Large intestine (tissue), 12 donors: ENCODE measurements at places on chromosomes 16 and 17. TPM values are rescaled to one million over a fixed set of nuclear protein-coding genes. Genes with fewer than 3 reads are reported as not detected.

- peak; percentile 24 for DNase-seq
Observed at GRCh38 chr16:69106491-69107315, 1.2 kb downstream of the HAS3 start.

The GPR142 gene
- polyA plus RNA-seq: 0.97 TPM

DNA sequence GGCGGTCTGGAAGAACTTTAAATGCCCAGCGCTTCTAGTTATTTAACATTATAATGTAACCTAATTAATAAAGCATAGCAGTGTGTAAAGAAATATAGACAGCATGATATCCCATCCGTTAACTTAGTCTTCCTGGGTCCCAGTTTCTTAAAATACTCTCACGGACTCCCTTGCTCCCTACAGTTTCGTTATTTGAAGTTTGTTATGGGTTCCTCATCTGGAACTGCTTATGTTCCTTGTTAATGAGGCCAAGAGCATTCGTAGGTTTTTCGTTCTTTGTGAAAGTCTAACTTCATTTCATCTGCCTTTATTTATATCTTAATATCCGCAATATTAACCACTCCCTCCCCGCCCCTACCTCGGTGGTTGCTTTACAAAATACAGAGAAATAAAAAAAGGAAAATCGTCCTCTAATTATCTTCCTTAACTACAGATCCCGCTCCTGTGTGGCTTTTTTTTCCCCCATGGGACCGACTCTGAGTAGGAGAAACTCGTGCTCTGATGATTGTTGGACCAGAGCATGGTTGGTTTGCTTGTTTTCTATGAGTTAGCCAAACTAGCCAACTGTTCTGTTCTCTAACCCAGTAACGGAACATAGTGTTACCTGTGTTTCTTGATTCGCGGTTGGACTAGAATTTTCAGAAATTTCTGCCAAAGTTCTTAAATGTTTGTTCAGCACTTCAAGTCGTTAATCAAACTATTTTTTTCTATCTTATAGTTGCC, 863 bp downstream of the ADPRM start:
- peak; percentile 40 for DNase-seq

GRCh38 chr16:72162105-72162692, 9.8 kb downstream of the PMFBP1 start:
- no peak for DNase-seq

The GINS2 gene
- polyA plus RNA-seq: 10.2 TPM

- no peak for DNase-seq
Observed at GRCh38 chr16:2468725-2469398, 2.2 kb upstream of the NTN3 start.

The TEX14 gene
- polyA plus RNA-seq: 0.33 TPM

DNA sequence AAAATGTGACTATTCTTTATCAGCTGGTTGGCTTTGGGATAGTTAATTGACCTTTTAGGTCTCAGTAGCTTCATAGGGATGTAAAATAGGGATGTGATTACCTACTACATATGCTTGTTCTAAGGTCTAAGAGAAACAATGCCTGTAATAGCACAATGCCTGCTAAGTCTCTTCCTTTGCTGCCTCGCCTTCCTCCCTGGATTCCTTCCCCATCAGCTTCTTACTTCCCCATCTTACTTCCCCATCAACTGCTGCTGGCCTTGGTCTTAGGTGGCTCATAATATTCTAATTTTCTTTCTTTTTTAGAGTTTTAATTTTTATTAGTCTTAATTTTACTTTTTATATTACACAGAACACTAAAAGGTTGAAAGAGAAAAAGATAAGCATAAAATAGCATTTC, 59.2 kb upstream of the GOT2 start:
- DNase-seq: no peak

DNA sequence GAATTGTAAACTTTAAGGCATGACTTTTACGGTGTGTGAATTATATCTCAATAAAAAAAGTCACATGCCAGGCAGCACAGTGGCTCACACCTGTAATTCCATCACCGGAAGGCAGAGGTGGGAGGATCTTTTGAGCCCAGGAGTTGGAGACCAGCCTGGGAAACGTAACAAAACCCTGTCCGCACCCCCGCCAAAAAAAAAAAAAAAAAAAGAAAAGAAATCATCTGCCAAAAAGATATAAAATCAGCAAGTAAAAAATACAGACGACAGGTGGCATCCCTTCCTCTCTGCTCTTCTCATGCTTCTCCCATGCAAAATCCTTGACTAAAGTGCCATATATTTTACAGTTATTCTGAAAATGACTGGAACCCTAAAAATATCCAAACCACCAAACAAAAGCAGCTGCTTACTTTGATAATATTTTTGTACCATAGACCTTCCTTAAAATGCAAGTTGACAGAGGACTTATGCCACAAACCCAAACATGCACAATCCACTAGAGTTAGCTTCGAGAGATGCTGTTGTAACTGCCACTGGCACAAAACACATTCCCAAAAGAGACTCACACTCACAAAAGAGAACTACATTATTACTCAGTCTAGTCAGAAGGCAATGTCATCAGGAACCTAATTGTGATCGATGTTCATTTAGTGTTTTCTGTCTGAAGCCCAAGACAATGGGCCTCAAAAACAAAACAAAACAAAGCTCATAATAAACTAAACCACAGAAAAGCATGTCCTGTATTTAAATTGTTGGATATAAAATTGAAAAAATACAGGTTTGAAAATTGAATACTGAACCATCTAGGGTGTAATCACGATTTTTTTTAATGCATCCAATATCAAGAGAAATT, 2.4 kb downstream of the CRLF3 start:
- DNase-seq: no peak

The MPP2 gene
- polyA plus RNA-seq: 3.4 TPM

DNA sequence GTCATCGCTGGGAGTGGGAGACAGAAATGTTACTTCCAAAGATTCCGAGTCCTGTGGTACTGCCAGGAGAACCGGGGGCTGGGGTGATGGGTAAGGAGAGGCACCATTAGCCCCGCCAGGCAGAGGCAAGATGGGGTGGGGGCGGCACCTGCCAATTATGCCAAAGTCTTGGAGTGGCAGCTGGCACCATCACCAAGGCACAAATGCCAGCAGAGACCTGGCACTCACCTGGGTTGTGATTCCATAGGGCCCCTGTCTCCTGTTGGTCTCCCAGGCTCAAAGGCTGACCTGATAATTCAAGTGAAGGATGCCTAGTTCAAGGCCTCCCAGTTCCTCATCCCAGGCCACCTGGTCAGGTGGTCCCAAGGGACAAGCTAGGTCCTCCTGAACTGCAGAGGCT, 7.6 kb downstream of the NXPH3 start:
- no peak for DNase-seq

The RNF227 gene
- polyA plus RNA-seq: 3.7 TPM

The SLC12A3 gene
- polyA plus RNA-seq: 0.21 TPM

GRCh38 chr17:81097943-81098308, 63.0 kb downstream of the BAIAP2 start:
- no peak for DNase-seq

DNA sequence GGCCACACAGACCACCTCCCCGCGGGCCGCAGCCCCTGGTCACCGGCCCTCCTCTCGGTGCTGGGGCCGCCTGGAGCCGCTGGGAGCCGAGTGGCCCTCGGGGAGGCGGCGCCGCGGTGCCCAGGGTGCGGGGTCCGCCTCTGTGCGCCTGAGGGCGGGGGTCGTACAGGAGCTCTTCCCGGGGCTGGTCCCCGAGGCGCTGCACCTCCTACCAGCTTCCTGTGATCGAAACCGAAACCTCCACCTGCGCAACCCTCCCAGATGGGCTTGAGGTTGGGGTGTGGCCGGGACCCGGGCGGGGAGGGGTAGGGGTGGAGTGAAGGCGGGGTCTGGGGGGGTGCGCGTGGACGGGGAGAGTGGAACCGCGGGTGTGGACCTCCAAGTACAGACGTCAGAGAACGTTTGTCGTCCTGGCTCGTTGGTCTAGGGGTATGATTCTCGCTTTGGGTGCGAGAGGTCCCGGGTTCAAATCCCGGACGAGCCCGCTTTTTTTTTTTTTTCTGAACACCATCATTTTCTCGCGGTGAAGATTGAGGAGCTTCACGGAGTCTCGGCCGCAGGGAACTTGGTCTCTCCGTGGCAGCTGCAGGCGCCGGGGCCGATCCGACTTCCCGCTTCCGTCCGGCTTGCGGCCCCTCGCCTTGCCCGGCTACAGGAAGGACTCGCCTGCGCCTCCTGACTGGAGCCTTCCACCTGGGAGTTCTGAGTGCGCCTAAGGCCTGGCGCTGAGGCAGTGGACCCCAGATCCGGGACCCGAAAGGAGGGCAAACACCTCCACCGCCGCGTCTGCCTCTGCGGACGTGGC, 23.9 kb downstream of the ZNF213 start:
- DNase-seq: peak; percentile 90

The KRT32 gene
- not detected for polyA plus RNA-seq

DNA sequence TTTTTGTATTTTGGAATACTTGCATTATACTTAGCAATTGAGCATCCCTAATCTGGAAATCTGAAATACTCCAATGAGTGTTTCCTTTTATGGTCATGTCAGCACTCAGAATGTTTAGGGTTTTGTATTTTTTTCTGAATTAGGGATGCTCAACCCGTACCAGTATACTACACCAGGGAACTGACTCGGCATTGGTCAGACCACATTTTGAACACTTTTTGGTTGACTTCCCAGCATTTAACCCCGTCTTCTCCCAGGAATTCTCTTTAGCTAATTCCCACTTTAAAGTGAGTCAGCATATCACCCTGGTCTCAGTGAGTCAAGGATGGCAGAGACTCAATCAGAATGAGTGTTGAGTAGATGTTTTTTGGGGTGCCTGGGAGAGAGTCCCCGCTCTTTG, 177.9 kb downstream of the SPECC1 start:
- DNase-seq: no peak

- no peak for DNase-seq
Observed at GRCh38 chr16:87180069-87180468, 137.1 kb downstream of the C16orf95 start.

- DNase-seq: peak; percentile 88
Observed at GRCh38 chr17:42531455-42532354, 4.3 kb upstream of the NAGLU start.

- no peak for DNase-seq
Observed at GRCh38 chr16:81752225-81752875, 26.7 kb upstream of the PLCG2 start.

DNA sequence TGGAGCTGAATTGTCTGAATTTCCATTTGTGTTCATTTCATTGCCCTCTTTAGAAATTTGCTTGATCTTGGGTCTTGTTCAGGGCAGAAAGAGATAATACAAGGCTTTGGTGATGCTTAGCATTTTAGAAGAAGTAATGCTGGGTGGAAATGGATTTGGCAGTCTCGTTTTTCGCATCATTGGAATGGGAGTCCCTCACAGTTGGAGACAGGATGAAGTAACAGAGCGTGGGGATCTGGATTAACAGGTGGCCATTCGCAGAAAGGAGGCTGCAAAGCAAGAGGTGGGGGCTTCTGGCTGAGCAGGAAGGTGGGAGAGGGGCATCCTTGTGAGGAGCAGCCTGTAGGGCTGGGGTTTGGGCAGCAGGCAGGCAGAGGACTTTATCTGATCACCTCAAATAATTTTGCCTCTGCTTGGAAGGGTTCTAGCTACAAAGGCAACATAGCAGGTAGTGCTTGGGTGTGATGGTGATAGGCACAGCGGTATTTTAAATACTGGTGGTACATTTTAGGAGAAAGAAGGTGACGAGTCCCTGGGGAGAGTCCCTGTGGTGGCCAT, 17.0 kb downstream of the KSR1 start:
- no peak for DNase-seq

GRCh38 chr17:28711723-28712031, at the start of gene PROCA1:
PROCA1 (minus strand) TSS chr17:28711888; CDS start chr17:28711660, 228 bp downstream.
- no peak for DNase-seq

- no peak for DNase-seq
Observed at GRCh38 chr16:25478476-25478875, 213.3 kb upstream of the HS3ST4 start.

The KAT7 gene
- 31.6 TPM for polyA plus RNA-seq

- DNase-seq: no peak
Observed at GRCh38 chr16:89174877-89175276, 3.3 kb downstream of the CDH15 start.

DNA sequence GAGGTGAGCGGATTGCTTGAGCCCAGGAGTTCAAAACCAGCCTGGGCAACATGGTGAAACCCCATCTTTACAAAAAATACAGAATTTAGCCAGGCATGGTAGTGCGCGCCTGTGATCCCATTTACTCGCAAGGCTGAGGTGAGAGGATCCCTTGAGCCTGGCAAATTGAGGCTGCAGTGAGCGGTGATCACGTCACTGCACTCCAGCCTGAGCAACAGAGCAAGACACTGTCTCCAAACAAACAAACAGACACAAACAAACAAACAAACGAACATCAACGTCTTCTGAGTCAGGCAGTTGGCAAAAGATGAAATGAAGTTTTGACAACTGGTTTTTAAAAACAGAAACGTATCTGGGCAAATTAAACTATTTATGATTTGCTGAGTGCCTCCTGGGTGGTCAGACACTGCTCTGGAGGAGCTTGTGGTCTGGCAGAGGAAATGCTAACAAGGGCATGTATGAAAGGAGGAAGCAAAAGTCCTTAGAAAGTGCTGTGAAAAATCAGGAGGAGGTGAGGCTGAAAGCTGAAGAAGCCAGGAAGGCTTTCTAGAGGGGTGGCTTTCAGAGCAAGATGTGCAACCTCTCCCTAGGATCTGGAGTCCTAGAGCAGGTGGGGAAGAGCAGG, 10.2 kb upstream of the KRT20 start:
- DNase-seq: no peak

The RARA gene
- 47.0 TPM for polyA plus RNA-seq

GRCh38 chr17:8255499-8255898, 6.4 kb downstream of the PFAS start:
- no peak for DNase-seq

- no peak for DNase-seq
Observed at GRCh38 chr17:38465391-38466345, 37.4 kb downstream of the ARHGAP23 start.

The C1QTNF8 gene
- polyA plus RNA-seq: 0.03 TPM

- no peak for DNase-seq
Observed at GRCh38 chr17:54980375-54980774, 11.8 kb downstream of the STXBP4 start.

The WNK4 gene
- polyA plus RNA-seq: 16.9 TPM

- DNase-seq: peak; percentile 12
Observed at GRCh38 chr16:28130099-28131088, 66.9 kb upstream of the GSG1L start.

The ITGAD gene
- 0.03 TPM for polyA plus RNA-seq
